Cerebellar cortex (tissue), 1 donor: ENCODE measurements at places on chromosomes 16 and 17.

GRCh38 chr16:19685176-19685575 is 32.9 kb downstream of the KNOP1 start:
- no peak for DNase-seq

GRCh38 chr17:76671912-76672262 is 28.3 kb upstream of the ST6GALNAC1 start:
- DNase-seq = no peak

- peak; percentile 62 for DNase-seq
Measured at GRCh38 chr16:71353736-71354135, 4.8 kb upstream of the CALB2 start.

DNA sequence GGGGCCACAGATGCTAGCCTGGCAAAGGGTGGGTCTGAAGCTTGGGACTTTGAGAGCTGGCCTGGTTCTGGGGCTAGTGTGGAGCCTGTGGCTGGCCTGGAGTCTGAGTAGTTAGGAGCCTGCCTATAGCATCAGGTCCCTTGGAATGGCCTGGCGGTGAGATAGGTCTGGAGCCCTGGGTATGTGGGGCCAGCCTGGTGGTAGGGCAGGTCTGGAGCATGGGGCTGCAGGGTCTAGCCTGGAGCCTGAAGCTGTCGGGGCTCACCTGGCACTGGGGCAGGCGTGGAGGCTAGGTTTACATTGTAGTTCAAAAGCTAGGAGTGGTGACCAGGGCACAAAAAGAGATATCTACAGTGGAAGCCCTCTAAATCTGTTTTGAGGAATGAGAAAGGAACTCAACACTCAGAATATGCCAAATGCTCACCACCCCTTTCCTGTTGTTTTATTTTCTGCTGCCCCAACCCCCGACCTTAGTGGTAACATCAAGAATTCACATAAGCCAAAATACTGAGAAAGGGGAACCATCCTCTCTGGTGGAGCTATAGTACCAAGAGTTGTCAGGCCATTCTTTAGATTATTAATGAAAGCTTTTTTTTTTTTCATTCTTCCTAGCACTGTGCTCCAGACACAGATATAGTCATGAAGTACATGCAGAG is 100.3 kb downstream of the TANC2 start:
- DNase-seq = no peak

GRCh38 chr17:68468334-68468733 is 11.0 kb upstream of the WIPI1 start:
- no peak for DNase-seq

- peak; percentile 94 for DNase-seq
Measured at GRCh38 chr17:74042744-74043486, 160.6 kb upstream of the RPL38 start.

- DNase-seq = no peak
Measured at GRCh38 chr16:15466886-15467781, 32.7 kb downstream of the BMERB1 start.

- no peak for DNase-seq
Measured at GRCh38 chr17:59026176-59026939, 80.3 kb downstream of the TRIM37 start.

DNA sequence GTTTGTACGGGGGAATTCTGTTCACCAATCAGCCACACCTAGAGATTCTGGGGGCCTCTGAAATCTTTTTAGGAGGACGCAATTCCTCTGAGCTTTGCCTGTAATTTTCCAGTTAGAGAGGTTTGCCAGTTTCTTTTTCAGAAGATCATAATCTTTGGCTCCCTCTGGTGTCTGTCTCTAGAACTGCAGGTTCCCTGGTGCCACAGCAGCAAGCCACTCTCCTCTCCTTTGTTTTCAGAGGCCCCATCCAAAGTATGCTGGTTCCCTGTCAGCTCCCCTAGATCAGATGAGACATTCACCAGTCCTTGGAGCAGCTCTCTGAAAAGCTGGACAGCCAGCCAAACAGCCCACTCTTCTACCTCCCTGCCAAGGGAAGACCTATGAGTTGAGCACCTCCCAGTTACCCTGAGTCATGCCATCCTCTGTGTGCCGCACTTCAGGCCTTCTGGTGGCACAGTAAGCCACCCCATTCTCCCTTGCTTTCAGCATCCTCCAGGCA is 36.1 kb downstream of the RNF112 start:
- peak; percentile 95 for DNase-seq

DNA sequence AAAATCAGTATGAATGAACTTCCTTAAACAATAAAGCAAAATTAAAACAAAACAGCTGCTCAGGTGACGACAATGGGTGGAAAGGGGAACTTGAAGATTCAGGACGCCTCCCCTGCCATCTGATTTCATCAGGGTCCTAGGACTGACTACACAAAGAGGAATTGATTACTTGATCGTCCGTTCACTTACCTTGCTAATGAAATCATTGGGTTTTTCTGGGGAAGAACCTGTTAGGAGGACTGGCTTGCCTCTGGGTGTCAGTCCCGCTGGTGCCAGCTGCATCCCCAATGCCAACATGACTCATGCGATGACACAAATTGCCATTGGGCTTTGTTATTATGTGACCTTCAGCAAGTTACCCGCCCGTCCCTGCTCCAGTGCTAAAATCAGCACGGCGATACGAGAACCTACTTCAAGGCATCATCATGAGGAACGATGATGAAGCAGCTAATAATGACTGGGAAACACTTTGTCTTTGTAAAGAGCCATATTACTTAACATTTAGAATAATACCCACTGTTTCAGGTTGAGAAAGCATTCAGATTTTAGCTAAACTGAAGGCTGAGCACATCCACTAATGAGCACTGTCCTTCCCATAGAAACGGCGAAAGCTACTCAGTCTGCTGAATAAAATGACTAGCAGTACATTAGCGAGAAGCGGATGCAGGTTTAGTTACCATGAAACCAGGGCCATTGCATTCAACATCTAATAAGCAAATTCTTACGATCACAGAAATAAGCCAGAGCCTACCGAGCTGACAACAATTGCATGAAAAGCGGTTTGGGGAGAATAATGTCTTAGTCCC is 139.4 kb downstream of the ZFHX3 start:
- no peak for DNase-seq

DNA sequence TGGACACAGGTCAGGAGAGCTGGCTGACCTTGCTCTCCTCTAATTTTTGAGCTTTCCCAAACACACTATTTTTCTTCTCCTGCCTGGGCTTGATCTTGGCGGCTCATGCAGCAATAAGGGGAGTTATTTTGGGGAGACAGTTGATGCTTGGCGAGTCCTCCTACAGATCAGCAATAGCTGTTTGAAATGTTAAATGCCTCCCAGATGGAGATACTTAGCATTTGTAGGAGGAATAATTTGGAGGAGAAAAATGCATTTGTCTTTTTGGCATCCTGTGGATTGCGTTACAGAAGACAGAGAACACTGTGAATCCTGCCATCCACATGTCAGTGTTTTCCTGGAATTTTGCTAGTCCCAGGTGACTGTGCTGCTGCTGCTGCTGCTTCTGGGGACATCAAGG is 328.0 kb upstream of the XYLT1 start:
- DNase-seq = no peak
